Trophoblast cell (in vitro differentiated cells and primary cell): ENCODE measurements at places on chromosomes 4 and X.

DNA sequence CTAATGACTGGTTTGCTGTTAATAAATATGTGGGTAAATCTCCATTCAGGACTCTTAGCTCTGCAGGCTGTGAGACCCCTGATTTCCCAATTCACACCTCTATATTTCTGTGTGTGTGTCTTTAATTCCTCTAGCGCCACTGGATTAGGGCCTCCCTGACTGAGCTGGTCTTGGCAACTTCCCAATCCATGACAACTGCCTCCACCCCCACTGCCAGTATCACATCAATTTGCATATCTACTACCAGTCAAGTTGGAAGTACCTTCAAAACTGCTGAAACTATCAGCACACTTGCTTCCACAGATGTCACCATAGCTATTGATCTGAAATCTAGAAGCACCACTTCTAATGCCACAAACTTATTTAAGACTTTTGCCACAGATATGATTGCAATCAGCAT, 27.6 kb downstream of the OPRPN start:
- no peak for DNase-seq

DNA sequence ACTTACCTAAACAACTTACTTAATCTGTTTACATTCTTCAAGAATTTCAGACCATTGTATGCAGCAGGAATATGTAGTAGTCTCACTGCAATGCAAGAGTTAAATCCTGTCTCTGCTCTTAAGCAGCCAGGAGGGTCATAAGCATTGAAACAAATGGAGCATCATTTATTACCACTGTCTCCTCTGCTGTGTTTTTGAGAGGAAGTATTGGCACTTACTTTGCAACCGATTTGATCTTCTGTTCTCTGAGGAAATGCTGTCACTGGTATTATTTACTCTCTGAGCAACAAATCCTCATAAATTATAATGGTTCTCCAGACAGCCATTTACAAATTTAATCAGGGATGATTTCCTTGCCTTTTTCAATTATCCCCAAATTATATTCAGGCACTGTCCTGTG, 1367.1 kb downstream of the STIM2 start:
- DNase-seq = no peak

- DNase-seq = peak; percentile 2
These were observed 44.5 kb downstream of the BRWD3 start for GRCh38 chrX:80765220-80765625.

DNA sequence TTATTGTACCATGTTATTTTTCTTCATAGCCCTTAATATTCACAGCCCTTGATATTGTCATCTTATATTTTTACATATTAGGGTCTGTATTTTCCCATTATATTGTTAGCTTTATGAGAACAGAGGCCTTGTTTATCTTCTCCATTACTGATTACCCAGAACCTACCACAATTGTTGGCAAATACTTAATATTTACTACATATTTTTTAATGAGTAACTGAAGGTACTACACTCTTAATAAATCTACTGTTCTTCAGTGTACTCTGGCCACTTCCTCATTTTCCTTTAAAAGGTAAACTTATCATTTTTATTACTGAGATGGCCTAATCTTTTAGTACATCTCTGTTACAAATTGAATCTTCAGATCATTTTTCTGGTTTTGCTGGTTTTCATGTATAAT, 133.5 kb downstream of the COL4A5 start:
- no peak for DNase-seq

- DNase-seq = no peak
These were observed 14.0 kb upstream of the DUSP21 start for GRCh38 chrX:44829832-44830231.

GRCh38 chr4:40953283-40954087, 203.7 kb downstream of the NSUN7 start:
- no peak for DNase-seq

- no peak for DNase-seq
These were observed 288.1 kb downstream of the DCTD start for GRCh38 chr4:182629096-182629495.

- no peak for DNase-seq
These were observed 114.4 kb downstream of the NAA11 start for GRCh38 chr4:79211490-79211889.
